Right ventricle myocardium superior (tissue), 1 donor: ENCODE measurements at places on chromosomes 7 and 10. TPM values are rescaled to one million over a fixed set of nuclear protein-coding genes. Genes with fewer than 3 reads are reported as not detected.

OR9A2 gene
- 0.22 TPM for total RNA-seq

AKR1C8 gene
- not detected for total RNA-seq

DNA sequence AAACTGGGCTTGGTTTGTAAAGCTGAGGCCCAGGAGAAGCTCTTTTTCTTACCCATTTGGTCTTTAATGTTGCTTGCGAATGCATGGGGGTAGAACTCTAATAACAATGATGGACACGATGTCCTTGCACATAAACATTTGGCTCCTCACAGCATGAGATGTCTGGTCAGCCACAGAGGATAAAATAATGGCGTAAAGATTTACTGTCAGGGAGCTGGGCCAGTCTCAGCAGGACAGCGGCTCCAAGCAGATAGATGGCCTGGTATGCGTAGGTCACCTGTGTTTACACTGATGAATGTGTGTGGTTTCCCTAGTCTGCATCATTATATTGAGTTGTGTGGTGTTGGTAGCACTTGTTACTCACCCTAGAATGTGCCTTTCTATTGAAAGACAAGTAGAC lies 537.4 kb downstream of the CNTNAP2 start:
- no peak for DNase-seq

DNA sequence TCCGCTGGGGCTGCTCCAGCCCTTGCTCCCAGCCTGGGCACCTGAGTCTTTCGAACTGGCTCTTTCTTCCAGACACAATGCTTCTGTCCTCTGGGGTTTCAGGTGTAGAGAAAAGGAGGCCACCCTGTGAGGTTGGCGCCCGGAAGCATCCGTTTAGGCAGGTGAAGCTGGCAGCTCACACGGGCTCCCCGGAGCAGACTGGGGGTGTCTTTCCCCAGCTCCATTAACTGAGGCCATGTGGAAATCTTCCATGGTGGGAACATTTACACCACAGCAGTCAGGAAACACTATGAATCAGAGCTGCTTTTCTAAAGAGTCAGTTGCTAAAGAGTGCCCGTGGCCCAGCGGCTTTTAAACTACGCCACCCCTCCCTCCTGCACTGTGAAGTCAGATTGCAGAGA lies 29.2 kb downstream of the PRKAG2 start:
- DNase-seq = no peak

DNA sequence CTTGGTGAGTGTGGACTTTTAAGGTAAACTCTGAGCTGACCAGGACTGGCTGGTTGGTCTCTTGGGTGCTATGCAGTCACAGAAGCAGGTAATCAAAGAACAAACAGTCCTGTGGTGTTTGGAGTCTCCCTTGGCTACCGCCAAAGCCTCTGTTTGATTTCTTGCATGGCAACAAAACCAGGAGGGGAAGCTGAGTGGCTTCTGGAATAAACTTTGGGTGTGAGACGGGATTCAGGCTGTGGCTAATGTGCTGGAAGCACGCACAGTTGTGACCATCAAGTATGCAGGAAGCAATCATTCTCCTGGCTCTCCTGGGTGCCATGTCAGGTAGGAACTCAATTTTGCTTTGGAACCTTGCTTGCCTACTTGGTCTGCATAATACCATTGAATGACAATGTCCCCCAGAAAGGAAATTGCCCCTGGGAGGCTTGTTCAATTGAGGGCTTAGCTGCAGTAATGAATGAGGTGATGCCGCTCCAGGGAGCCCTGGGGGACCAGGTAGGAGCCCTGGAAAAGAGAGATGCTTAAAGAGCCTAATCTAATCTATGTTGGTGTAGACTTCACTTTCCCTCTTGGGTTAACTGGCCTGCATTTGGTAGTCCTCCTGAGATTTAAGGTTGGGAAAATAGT lies at the start of gene CDHR3:
Gene CDHR3 (plus strand): TSS at position 227 of the 630 bp plus-strand sequence. CDS start 55 bp downstream, at position 282.
- no peak for DNase-seq

GRCh38 chr7:27182285-27182841 lies 2.7 kb downstream of the HOXA11 start:
- no peak for DNase-seq

- no peak for DNase-seq
These were observed 14.6 kb upstream of the AQP1 start for GRCh38 chr7:30896783-30897637.

GRCh38 chr10:27541796-27542729 lies 38.0 kb downstream of the RAB18 start:
- no peak for DNase-seq
